ENCODE measurements at places on chromosomes 16 and 17.

DNA sequence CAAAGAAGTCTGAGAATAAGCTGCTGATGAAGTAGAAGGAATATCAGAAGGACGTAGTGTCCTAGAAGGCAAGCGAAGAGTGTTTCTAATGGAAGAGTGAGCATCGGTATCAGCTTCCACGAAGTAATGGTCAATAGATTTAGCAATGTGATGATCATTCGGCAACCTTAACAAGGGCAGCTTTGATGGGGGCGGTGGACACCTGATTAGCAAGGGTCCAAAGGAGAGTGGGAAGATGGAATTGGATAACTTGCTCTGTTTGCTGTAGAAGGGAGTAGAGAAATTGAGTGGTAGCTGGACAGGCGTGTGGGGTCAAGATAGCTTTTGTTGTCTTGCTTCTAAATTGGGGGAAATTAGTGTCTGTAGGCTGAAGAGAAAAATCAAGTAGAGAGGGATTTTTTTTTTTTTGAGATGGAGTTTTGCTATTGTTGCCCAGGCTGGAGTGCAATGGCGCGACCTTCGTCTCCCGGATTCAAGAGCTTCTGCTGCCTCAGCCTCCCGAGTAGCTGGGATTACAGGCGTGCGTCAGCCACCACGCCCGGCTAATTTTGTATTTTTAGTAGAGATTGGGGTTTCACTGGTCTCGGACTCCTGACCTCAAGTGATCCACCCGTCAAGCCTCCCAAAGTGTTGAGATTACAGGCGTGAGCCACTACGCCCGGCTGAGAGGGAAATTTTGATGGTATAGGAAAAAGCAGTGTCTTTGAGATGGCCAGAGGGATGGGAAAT lies 13.9 kb upstream of the HES7 start:
- DNase-seq, result no peak

DNA sequence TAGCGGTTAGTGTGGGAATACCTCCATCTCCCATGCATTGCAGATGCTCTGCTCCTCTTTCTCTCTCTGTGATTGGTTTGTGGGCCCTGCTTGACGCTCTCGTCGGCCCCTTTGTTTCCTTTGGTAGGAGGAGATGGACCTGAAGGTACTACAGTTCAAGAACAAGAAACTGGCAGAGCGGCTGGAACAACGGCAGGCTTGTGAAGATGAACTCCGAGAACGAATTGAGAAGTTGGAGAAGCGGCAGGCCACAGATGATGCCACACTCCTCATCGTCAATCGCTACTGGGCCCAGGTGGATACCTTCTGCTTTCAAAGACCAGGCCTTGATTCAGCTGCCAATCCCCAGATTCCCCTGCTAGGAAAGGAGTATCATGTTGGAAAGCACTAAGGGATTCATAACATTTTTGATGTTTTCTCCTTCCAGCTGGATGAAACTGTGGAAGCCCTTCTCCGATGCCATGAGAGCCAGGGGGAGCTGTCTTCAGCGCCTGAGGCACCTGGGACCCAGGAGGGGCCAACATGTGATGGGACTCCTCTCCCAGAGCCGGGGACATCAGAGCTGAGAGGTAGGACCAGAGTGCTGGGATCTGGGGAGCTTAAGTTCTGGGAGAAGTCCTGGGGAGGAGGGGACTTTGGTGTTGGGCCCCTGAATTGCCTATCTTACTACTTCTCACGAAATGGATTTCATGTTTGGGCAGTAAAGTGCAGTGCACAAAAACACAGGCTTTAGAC lies 1.0 kb downstream of the RNF40 start:
- no peak for DNase-seq

- DNase-seq, result no peak
Observed at GRCh38 chr16:11639925-11640899, 28.0 kb upstream of the SNN start.

- no peak for DNase-seq
Observed at GRCh38 chr16:87329436-87330256, 12.5 kb upstream of the C16orf95 start.

GRCh38 chr16:51816929-51817328 lies 665.9 kb upstream of the SALL1 start:
- DNase-seq, result no peak

DNA sequence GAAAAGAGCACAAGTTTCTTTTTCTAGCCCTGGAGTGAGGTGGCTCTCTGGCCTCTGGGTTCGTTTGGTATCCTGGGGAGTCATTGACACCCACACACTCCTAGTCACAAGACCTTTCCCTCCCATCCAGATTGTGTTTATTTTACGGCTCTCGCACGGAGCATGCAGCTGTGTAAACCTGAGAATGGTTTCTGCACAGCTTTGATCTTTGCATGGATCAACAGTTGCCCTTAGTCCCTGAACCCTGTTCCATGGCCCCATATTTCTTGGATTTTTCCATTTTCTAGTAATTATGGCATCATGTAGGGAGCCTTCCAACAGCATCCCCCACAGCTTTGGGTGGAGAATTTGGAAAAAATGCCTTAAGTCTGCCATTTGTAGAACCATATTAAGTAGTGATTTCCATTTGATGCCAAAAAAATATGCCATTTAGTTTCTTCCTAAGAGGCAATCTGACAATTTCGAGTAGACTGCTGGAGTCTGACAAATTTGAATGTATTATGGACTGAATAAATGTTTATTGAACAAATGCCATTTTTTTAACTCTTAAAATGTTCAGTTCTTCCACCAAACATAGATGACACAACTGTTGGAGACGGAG lies 197.7 kb downstream of the WWOX start:
- DNase-seq, result peak; percentile 40

DNA sequence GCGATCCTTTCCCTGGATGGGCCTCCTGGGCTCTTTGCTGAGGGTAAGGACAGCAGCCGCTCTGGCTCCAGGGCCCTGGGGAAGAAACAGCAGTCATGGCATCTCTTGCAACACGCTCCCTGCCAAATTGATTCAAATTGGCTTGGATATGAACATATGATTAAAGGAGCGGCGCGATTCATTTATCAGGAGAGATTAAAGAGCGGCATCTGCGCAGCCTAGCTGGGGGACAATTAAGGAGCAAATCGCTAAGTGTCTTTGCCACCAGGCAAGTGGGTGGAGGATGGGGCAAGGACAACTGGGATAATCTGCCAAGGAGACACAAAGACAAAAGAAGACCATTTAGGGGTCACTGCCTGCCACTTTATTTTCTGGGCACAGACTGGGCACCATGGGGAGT lies 27.8 kb downstream of the PIPOX start:
- DNase-seq, result no peak

DNA sequence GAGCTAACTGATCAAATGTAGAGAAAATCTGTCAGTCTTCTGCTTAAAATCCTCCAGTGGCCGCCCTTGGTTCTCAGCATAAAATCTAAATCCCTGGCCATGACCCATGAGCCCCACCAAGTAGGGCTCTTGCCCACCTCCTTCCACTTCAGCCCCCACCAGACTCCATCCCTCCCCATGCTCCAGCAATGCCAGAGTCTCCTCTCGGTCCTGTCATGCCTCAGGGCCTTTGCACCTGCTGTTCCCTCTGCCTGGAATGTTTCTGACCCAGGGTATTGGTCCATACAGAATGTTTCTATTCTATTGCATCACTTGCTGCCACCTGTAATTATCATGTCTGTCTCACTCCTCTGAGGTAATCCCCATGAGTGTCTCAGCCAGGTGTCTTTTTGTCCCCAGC lies 22.4 kb downstream of the FA2H start:
- no peak for DNase-seq

GRCh38 chr16:22018559-22018958 lies 10.6 kb downstream of the MOSMO start:
- no peak for DNase-seq

- no peak for DNase-seq
Observed at GRCh38 chr17:37711113-37711512, 33.7 kb downstream of the HNF1B start.

GRCh38 chr17:55572139-55572538 lies 60.9 kb upstream of the SMIM36 start:
- DNase-seq, result no peak

- peak; percentile 88 for DNase-seq
Observed at GRCh38 chr17:57995076-57995956, 7.3 kb upstream of the VEZF1 start.

DNA sequence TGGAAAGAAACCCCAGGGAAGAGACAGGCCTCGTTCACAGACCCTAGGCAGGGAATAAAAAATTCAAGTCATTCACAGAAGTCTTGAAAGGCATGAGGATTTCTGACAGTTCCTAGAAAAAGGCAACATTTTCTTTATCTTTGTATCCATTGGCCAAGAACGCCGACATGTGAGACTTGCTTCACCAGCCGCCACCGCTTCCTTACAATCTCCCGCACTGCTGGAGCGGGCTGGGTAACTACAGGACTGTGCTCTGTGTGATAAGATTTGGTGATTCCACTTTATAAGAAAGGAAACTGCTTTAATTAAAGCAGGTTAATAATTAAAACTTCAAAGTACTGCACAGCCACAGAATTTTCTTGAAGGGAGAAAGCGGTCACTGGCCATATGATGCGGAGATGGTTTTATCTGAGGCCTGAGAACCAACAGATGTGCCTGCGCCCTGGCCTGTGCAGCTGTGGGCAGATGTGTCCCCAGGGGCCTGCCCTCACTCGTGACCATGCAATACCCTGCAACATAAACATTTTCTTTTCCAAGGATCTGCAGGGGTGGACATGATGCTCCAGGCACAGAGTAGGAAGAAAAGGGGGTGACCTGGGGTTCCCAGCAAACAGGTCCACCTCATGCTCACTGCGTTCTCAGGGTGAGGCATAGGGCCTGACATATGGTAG lies 13.0 kb upstream of the LGALS3BP start:
- no peak for DNase-seq

GRCh38 chr16:87976665-87977064 lies 25.4 kb downstream of the BANP start:
- no peak for DNase-seq

DNA sequence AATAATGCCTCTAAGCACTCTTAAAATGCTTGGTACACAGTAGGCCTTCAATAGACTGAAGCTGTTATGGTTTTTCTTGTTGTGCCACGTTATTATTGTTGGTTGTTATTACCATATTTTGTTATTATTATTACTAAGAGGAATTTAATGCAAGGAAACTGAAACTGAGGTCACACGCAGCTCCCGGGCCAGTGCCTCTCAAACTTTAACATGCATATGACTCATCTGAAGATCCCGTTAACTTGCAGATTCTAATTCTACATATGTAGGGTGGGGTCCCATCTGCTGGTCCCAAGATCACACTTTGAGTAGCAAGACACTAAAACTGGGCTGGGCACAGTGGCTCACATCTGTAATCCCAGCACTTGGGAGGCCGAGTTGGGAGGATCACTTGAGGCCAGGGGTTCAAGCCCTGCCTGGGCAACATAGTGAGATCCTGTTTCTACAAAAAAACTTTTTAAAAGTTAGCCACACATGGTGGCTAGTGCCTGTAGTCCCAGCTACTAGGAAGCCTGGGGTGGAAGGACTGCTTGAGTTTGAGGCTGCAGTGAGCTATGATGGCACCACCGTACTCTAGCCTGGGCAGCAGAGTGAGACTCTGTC lies 888 bp downstream of the ACSM5 start:
- no peak for DNase-seq

GRCh38 chr16:2250652-2251295 lies 613 bp downstream of the ECI1 start:
- DNase-seq, result no peak

GRCh38 chr16:14186795-14187221 lies 115.7 kb downstream of the MRTFB start:
- peak; percentile 53 for DNase-seq

- no peak for DNase-seq
Observed at GRCh38 chr17:19019041-19019941, 14.7 kb upstream of the FAM83G start.

DNA sequence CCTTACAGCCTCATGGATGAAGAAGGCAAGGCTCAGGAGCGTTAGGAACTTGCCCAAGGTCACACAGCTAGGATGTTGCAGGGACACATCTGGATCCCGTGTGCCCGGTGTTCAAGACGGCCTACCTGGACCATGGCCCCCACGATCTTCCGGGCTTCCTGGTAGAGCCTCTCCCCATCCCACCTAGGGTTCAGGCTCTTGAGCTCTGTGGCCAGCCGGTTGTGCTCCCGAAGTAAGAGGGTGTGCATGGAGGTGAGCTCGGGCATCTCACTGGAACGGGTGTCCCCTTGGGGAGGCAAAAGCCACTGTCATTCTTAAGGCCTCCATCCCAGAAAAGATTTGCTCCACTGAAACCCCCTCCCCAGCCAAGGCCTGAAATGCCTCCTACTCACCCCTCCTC lies 5.3 kb downstream of the MPO start:
- no peak for DNase-seq

DNA sequence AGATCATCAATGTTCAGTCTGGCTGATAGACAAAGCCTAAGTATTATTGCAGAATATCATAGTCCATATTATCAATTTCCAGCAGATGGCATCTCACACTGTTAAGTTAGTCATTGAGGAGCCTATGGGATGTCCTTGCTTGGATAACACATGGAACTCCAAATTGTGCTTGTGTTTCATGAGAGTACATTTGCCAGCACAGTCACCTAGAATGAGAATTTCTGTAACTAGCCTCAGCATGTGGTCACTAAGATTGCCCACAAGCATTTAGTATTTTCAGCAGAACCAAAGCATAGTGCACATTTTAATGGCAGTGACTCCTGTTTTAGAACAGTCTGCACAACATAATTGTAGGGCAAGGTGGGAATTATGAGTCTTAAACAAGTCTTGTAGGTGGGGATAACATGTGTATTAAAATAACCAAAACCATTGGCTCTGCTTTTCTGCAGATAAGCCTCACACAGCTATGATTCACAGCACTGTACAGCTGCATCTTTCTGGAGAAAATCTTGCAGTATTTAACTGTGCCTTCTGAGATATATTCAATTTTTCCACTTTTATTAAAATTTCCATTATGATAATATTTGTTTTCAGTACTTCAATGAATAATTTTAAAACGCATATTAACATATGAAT lies 882.8 kb upstream of the SOX9 start:
- peak; percentile 18 for DNase-seq

DNA sequence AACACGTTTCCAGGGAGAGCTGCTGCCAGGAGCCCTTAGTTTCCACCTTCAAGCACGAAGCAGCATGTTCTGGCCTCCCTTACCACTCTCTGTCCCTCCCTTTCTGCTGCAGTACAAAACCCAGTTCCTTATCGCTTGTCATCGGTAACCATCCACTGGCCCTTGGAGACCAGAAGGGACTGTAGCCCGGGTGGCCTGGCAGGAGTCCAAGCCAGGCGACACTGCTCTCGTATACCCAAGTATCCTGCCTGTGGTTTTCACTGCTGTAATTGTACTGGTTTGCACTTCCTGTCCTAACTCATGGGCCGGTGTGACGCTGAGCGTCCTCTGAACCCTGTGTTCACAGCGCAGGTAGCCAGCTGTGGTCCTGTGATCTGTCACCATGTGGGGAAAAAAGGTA lies 81.1 kb downstream of the MAF start:
- DNase-seq, result peak; percentile 6

DNA sequence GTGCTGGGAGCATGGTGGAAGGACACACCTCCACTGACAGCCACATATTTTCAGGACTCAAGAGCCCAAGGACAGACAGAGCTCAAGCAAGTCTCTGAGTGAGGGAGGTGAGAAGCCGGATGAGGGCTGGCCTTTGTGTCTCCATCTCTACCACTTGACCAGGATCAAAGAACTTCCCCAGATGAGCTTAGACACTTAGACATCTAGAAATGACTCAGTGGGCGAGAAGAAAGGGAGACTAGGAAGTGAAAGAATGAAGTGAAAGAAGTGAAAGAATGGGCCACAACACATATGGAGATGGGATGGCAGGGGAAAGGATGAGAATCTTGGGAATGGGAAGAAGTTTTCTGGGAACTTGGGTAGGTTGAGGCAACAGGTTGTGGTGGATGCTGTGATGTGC lies 274.9 kb upstream of the CCL2 start:
- DNase-seq, result no peak
